ENCODE measurements at places on chromosomes 13 and 19. TPM values are rescaled to one million over a fixed set of nuclear protein-coding genes. Genes with fewer than 3 reads are reported as not detected.

Gene SIGLEC10
- total RNA-seq: 2.1 TPM

Gene CEACAM16
- total RNA-seq: not detected

Gene PTGIR
- 4.5 TPM for total RNA-seq

Gene CNN1
- 53.1 TPM for total RNA-seq

Gene SPTBN4
- total RNA-seq: 0.92 TPM

Gene IGLON5
- 0.10 TPM for total RNA-seq

Gene KLF1
- total RNA-seq: 1.6 TPM

Gene CEACAM4
- not detected for total RNA-seq

Gene C19orf38
- total RNA-seq: 3.9 TPM

Gene KANK3
- 24.2 TPM for total RNA-seq

Gene F2RL3
- total RNA-seq: 1.3 TPM

Gene PCDH17
- 12.1 TPM for total RNA-seq

DNA sequence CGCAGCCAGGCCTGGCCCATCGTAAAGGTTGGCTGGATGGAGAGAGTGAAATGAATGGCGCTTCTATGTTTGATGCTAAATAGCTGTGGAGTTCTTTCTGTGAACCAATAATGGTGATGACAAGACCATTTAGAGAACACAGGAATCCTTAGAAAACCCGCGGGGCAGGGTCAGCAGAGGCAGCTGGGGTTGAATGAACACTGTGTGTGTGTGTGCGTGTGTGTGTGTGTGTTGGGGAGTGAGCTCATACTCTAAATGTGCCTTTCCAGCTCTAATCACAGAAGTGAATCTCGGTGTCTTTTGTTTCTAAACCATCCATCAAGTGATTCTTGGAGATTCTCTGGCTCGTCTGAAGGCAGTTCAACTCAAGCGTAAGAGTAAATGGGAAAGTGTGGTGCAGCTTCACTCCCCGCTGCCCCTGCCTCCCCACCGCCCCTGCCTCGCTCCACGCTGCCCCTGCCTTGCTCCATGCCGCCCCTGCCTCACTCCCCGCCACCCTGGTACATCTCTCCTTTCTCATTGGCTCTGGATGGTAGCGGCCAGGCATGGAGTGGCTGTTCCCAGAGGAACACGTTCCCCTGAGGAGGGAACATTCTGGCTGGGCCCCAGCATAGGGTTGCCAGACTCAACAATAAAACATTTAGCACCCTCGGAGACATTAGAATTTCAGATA lies 21.2 kb downstream of the TMPRSS9 start:
- DNase-seq: peak; percentile 57

- no peak for DNase-seq
Observed at GRCh38 chr13:66915596-66916185, 314.4 kb downstream of the PCDH9 start.

DNA sequence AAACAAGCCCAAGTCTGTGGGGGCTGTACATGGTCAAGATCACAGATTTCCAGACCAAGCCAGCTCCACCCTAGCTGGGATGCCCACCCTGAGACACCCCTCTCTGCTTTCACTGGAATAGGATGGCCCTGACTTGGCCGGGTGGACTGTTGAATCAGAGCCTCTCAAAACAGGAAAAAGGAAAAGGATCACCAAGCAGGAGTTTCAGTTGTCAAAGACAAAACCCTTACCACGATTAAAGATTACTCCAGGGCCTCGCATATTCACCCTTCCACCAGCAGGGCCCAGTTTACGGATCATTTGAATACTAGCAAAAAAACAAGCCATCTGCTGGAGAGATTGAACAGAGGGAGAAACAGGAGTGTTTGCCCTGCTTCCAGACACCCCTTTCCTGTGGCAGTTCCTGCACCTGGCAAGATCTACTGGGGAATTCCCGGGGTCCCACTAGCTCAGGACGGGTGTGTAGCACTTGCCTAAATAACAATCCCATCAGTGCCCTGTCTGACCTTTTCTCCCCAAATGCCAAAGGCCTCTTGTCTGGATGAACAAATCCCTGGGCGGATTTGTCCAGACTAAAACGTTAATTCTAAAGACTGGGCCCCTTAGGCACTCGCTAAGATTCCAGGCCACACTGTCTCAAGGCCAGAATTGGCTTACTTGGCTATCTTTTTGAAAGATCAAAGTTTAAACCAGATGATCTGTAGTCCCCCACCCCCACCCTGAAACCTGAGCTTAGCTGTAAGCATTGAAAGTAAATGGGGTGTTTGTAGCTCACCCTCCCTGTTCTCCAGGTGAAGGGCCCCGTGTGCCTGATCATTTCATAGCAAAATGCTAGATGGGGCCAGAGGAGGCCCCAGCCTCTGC lies 38.4 kb downstream of the ACTN4 start:
- DNase-seq: no peak

DNA sequence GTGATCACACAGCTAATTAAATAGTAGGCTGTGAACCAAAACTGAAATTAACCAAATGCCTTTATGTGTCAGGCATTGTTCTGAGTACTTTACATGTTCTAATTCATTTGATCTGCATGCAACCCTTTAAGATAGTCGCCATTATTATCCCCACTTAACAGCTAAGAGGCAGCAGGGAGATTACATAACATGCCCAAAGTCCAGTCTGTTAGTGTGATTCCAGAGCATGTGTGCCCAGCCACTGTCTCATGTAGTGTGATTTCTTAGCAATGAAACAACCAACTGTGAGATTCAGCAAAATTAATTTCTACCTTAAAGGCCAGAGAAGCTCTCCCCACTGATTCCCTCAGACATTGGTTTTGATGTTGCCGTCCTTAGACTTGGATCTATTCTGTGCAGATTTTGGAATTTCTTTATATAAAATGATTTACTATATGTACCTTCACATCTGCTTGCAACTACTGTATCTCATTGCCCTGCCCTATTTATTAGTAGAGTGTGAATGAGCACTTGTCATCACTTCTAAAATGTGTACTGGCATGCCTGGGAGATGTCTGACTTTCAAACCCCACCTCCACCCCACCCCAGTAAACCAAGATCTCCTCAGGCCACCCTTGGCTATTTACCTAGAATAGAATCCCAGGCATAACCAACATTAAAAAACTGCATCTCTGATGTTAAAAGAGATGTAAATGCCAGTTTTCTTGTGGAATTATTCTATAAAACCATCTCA lies 41.2 kb downstream of the POLR1D start:
- DNase-seq: no peak

- no peak for DNase-seq
Observed at GRCh38 chr19:45785781-45786532, 3.7 kb upstream of the DMPK start.

DNA sequence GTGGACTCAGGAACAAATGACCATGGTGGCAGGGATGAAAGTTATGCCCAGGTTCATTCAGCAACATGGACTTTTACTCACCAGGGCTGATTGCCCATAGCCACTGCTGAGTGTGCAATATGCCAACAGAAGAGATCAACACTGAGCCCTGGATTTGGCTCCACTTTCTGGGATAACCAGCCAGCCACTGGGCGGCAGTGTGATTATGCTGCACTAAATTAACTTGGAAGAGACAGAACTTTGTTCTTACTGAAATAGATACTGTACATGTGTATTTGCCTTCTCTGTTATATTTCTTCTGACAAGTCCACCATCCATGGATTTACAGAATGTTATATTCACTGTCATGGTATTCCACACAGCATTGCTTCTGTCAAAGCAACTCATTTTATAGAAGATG lies 257.4 kb downstream of the TDRD3 start:
- DNase-seq: peak; percentile 54

- peak; percentile 78 for DNase-seq
Observed at GRCh38 chr19:30666301-30666803, 294.2 kb downstream of the ZNF536 start.

DNA sequence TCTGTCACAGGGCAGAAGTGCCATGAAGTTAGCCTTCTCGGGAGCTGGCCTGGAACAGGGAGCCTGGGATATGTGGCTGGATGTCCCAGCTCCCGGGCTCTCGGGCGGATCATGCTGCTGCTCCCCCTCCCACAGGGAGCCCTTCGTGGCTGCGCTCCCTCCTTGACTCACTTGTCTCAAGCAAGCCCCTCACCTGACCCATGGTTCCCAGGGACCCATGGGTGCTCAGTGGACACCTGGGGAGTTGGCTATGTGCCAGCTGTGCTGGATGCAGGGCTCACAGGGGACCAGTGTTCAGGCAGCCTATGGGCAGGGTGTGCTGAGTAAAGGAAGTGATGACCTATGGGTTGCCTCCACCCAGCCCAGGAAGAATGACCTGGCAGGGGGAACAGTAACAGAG lies 213.1 kb upstream of the SGCG start:
- DNase-seq: no peak

GRCh38 chr13:57056601-57057180 lies 84.0 kb upstream of the PRR20A start:
- DNase-seq: no peak

DNA sequence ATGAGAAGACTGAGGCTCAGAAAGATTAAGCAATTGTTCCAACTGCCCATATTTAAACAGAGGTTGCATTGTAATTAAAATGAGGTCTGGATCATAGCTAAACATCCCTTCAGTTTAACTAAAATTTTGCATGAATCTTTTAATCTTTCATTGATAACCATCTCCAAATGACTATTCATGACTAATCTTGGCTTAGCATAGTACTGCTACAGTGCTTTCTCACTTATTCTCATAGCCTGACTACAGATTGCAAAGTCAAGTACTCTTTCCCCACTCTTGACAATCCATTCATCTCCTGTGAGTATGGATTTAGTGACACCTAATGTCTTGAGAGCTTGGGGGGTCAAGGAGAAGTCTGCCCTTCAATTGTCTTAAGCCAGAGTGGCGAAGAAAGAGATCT lies 258.4 kb downstream of the RFC3 start:
- no peak for DNase-seq

DNA sequence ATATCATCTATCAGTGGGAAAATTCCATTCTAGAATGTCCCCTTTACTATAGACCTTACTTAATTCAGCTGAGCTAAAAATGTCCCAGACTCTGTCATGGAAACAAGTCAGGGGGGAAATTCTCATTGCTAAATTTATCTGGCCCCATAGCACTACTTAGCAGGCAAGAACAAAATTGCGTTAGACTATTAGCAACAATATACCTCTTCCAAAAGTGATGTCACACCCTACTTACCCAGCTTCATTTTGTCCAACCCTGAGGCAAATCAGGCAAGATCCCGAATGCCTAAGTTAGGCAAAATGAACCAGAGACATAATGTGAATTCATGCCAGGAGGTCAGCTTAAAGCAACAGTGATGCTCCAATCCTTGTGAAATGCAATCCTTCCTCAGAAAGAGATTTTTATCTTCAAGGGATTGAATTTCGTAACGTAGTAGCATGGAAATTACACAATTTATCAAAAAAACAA lies 93.7 kb downstream of the FRY start:
- no peak for DNase-seq

- DNase-seq: no peak
Observed at GRCh38 chr13:58882516-58882915, 1251.0 kb downstream of the PCDH17 start.

GRCh38 chr13:42788601-42789000 lies 7.2 kb downstream of the FAM216B start:
- no peak for DNase-seq

- no peak for DNase-seq
Observed at GRCh38 chr19:33564836-33565338, 43.3 kb upstream of the PEPD start.

GRCh38 chr19:6671960-6672359 lies 2.0 kb upstream of the TNFSF14 start:
- no peak for DNase-seq
